Stimulated activated naive CD8-positive, alpha-beta T cell treated with anti-CD3 and anti-CD28 coated beads, Interleukin-15, Interleukin-2, amounts not matched to agents 100 U/mL and 50 U/mL, for 24 hours (primary cell): ENCODE measurements at places on chromosomes 2 and 18.

DNA sequence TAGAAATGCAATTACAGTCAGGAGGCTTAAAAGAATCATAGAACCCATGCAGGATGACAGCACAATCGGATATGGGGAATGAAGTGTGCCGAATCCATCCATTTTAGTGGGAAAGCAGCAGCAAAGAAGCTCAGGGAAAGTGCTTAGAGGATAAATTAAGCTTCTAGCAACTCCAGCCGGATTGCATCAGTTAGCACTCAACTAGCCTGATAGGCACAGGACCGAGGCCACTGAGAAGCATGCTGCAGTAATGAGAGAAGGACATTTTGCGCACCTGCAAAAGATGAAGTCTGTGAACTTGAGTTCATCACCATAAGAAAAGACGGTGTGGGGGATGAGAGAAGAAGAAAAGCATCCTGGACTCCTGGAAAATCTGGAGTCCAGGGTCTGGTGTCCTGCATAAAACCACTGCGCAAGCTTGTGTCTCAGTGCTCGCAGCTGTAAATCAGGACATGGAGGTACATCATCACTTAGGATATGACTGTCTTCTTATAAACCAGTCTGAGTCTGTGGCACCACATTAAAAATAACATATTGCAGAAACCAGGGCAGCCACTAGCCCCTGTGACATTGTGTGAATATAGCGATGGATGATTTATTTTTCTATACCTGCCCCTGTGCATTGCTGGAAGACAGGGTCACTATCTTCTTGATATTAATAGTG, 665.5 kb upstream of the SOX11 start:
- DNase-seq: no peak

DNA sequence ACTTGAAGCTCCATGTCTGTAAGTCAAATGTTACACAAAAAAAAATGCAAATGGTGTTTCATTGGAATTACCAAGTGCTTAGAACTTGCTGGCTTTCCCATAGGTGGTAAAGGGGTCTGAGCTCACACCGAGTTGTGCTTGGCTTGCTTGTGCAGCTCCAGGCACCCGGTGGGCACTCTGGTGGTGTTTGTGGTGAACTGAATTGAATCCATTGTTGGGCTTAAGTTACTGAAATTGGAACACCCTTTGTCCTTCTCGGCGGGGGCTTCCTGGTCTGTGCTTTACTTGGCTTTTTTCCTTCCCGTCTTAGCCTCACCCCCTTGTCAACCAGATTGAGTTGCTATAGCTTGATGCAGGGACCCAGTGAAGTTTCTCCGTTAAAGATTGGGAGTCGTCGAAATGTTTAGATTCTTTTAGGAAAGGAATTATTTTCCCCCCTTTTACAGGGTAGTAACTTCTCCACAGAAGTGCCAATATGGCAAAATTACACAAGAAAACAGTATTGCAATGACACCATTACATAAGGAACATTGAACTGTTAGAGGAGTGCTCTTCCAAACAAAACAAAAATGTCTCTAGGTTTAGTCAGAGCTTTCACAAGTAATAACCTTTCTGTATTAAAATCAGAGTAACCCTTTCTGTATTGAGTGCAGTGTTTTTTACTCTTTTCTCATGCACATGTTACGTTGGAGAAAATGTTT, 97.9 kb upstream of the IL1R2 start:
- no peak for DNase-seq

GRCh38 chr2:71299507-71299906, 32.1 kb upstream of the ZNF638 start:
- no peak for DNase-seq

DNA sequence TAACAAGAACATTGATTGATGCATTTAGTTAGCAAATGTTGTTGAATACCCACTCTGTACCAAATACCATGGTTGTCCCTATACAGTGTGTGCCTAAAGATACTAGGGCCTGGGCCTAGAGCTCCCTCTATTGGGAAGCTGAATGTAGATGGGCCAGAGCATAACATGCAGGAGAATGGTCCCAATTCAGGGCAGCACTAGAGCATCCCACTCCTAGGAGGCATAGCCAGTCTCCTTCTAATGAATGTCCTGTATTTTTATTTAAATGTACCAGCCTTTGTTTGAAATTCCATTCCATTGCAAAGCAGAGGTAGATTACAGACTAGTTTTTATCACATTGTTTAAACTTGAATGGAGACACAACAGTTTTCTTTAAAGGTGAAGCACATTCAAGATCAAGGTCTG, 90.6 kb downstream of the FEZ2 start:
- DNase-seq: peak; percentile 23

- no peak for DNase-seq
Measured at GRCh38 chr2:70498528-70498927, 55.1 kb downstream of the TGFA start.

GRCh38 chr18:46338766-46339165, 234.6 kb downstream of the HAUS1 start:
- peak; percentile 13 for DNase-seq

- DNase-seq: no peak
Measured at GRCh38 chr2:35080231-35080910, 1275.2 kb upstream of the CRIM1 start.

GRCh38 chr2:68603059-68603458, 40.3 kb upstream of the PROKR1 start:
- DNase-seq: no peak

- DNase-seq: no peak
Measured at GRCh38 chr2:47554311-47554905, 151.5 kb downstream of the MSH2 start.

DNA sequence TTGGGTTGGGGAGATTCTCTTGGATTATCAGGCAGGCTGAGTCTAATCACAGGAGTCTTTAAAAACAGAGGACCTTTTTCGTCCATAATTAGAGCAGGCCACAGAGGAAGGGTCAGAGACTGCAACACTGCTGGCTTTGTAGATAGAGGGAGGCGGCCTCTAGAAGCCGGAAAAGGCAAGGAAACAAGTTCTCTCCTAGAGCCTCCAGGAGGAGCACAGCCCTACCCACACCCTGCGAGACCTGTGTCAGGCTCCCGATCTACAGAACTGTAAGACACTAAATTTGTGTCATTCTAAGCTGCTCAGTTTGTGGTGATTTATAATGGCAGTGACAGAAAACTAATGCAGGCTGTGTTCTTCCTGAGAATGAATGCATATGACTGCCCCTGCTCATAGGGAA, 15.3 kb downstream of the ID2 start:
- DNase-seq: no peak

GRCh38 chr18:59846814-59847490, 52.8 kb upstream of the PMAIP1 start:
- DNase-seq: peak; percentile 64

GRCh38 chr18:13313006-13313686, 94.6 kb downstream of the LDLRAD4 start:
- peak; percentile 24 for DNase-seq

GRCh38 chr18:25935356-25935755, 155.1 kb downstream of the SS18 start:
- no peak for DNase-seq

GRCh38 chr2:199692489-199692888, 158.5 kb downstream of the FTCDNL1 start:
- DNase-seq: no peak

GRCh38 chr2:160199683-160200389, at the start of gene ITGB6:
Gene ITGB6 (minus strand): TSS chr2:160200272. CDS start chr2:160200063, 209 bp downstream.
- DNase-seq: no peak

GRCh38 chr2:118492335-118492734, 355.1 kb downstream of the EN1 start:
- DNase-seq: no peak

- DNase-seq: no peak
Measured at GRCh38 chr2:113089916-113090315, 22.1 kb downstream of the IL1F10 start.

DNA sequence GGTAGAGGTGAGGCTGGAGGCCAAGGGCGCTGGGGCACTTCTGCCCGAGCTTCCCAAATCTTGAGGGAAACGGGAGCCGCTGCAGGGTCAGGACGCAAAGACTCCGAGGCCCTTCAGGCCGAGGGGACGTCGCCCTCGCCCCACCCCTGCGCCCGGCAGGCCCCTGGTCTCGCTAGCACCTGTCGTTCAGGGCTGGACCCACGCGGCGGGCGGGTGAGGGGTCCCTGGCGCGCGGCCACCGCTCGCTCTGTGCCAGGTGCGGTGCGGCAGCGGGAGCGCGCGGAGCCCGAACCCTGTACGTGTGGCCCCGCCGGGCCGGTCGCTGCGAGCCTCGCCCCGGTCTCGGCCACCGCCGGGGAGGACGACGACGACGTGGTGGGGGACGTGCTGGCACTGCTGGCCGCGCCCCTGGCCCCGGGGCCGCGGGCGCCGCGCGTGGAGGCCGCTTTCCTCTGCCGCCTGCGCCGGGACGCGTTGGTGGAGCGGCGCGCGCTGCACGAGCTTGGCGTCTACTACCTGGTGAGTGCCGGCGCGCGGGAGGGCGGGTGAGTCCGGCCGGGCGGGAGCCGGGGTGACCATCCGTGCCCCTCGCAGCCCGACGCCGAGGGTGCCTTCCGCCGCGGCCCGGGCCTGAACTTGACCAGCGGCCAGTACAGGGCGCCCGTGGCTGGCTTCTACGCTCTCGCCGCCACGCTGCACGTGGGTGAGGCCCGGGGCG, 4.9 kb downstream of the ERFE start:
- DNase-seq: no peak

GRCh38 chr2:239904496-239904895, 120.6 kb downstream of the NDUFA10 start:
- DNase-seq: no peak

DNA sequence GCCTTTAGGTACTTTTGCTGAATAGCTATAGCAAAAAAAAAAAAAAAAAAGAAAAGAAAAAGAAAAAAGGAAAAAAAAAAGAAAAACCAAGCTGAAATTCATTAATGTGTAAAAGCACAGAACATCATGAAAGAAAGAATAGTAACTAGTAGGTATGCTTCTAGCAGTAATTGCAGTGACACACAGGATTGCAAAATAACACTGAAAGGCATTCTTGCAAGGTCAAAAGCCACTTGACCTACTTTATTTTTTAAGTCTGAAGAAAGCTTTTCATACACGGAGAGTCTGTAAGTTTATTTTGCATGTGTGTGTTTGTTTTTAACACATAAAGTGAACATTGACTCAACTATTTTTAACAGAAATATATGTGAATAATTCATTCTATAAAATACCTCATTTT, 54.4 kb downstream of the DOK6 start:
- DNase-seq: no peak

GRCh38 chr2:18454692-18455235, 105.7 kb downstream of the RDH14 start:
- no peak for DNase-seq

DNA sequence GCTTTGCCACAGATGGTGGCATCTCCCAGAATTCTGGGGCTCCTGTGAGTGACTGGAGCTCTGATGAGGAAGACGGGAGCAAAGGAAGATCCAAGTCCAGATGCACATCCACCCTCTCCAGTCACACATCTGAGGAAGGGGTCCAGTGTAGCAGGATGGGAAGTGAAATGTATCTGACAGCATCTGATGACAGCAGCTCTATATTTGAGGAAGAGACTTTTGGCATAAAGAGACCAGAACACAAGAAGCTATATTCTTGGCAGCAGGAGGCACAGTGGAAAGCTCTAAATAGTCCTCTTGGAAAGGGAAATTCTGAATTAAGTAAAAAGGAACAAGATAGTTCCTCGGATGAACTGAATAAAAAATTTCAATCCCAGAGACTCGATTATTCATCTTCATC, 23.5 kb upstream of the C1GALT1C1L start:
- DNase-seq: no peak

DNA sequence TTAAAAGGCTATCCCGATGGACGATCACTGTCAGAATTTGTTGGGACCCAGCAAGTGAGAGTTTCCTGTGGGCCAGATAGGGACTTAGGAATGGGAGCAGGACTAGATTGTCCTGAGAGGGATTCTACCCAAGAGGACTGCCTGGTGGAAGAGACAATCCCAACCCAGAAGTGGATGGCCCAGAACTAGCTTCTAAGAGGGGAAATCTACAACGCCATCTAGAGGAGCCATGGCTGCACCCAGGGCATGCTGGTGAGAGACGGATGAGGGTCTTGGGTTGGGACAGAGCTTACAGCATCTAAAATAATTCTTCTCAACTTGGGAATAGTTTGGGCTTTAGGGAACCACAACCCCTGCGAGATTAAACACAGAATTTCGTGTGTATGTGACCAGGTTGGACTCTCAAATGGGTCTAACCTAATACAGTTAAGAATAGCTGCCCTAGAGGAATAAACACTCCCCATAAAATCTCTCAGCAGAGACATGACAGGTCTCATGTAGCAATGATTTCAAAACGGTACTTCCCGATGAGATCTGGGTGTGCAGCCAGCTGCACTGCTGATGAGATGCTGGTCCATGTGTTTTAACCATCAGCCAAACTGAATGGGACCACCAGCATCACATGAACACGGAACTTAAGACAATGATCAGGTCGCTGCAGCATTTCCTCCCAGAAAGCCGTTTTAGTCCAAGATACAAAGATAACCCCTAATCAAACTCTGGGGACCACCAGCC, 50.8 kb downstream of the CCBE1 start:
- no peak for DNase-seq

DNA sequence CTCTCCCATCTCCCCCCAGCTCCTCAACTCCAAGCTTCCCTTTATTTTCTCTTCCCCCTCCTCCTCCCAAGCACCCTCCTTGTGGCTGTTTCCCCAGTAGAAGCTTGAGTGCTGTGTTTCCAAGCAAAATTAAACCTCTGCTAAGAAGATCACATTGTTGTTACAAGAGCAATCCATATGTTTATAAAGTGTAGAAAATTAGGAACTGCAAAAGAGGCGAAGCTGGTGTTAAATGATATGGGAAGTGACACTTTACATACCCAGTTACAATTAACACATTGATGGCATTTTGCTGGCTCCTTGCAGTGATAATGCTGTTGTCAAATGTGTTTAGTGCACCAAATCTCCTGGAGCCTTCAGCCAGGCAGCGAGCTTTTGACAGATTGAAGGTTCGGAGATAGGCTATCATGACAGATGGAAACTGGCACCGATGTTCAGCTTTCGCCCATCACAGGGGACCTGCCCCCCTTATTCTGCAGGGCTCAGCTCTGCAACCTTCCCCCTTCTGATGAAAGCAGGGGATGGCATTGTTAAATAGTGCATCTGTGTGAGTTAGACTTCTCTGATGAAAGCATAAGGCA, 259.8 kb upstream of the ATP5MC3 start:
- no peak for DNase-seq

- no peak for DNase-seq
Measured at GRCh38 chr18:6610466-6610865, 119.0 kb upstream of the ARHGAP28 start.

GRCh38 chr2:182642328-182642727, 73.7 kb upstream of the DNAJC10 start:
- peak; percentile 7 for DNase-seq

GRCh38 chr2:130864830-130865800, 28.4 kb downstream of the ARHGEF4 start:
- DNase-seq: no peak

- DNase-seq: no peak
Measured at GRCh38 chr2:231602859-231603467, 10.3 kb downstream of the TEX44 start.

- DNase-seq: no peak
Measured at GRCh38 chr2:182598626-182599025, 117.4 kb upstream of the DNAJC10 start.

GRCh38 chr2:120632796-120633646, 102.6 kb upstream of the GLI2 start:
- no peak for DNase-seq

GRCh38 chr2:65075605-65076344, 19.6 kb downstream of the CEP68 start:
- DNase-seq: no peak

- DNase-seq: no peak
Measured at GRCh38 chr2:35891528-35891927, 464.1 kb upstream of the CRIM1 start.

GRCh38 chr18:77102259-77103040, 30.1 kb downstream of the MBP start:
- DNase-seq: peak; percentile 4
